Activated CD4-positive, alpha-beta T cell treated with anti-CD3 and anti-CD28 coated beads, Interleukin-2, amount 50 U/mL, for 24 hours (primary cell): ENCODE measurements at places on chromosomes 2 and 18.

GRCh38 chr2:163077241-163077640 lies 238.7 kb upstream of the KCNH7 start:
- no peak for DNase-seq

DNA sequence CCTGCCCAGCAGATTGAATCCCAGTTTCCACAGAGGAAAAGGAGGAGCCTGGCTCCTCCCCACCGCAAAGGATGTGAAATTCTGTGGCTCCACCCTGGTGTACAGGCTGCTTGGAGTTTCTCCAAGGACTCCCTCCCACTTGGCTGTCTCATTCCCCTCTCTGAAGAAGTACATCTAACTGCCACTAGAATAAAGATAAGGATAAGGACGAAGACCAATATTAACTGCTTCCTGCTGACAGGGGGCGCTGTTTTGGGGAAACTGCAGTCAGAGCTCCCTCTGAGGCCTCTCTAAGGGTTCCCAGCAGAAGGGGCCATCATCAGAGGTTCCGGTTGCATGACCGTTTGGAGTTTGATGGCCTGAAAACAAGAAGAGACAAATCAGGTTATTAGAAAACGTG lies 790.9 kb downstream of the CPS1 start:
- DNase-seq: no peak

GRCh38 chr2:187593098-187593497 lies 38.9 kb upstream of the TFPI start:
- DNase-seq: no peak

- DNase-seq: no peak
These were observed 17.3 kb downstream of the CIB4 start for GRCh38 chr2:26623541-26624495.

DNA sequence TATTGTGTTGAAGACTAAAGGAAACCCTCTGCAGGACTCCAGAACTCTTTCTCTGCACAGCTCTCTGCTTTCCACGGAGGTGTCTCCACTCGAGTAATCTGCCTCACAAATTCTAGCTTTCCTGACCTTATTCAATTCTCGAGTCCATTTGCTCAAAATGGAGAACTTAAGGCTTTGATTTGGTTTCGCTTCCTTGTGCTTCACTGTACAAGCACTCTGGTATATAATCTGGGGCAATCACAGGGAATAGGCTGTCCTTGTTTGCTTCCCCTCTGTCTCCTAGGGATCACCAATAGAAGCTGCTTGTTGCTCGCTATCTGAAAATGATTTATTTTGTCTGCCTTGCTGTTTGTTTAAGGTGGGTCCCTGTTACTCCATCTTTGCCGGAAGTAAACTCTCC lies 129.1 kb upstream of the DOCK10 start:
- no peak for DNase-seq

- no peak for DNase-seq
These were observed 408.1 kb upstream of the UBE2E3 start for GRCh38 chr2:180572346-180572745.

DNA sequence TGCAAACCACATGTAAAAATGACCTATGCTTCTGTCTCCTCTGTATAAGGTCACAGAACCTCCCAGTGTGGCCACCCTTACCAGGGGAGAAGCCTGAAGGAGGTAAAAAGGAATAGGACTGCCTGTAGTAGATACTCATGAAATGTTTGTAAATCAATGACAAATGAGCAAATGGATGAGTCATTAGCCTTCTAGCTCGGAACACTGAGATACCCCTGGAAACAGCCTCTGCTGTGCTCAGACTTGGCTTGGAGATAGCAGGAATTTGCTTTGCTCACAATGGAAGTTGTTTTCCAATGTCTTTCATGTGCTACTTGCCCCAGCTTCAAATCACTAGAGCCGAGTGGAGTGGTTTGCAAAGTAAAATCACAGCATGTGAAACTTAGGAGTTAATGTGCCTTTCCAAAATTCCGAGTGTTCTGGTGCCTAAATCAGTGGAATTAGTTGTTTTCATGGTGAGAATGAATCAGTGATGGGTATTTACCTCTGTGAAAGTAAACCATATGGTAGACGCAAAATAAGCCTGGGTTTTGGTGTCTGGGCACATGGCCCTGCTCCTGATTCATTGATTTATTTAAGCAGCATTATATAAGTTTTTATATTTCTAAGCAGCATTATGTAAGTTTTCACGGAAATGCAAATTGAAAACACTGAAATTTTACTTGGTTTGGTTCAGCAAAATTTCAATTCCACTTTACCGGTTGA lies 154.0 kb upstream of the MAP3K20 start:
- DNase-seq: no peak

- no peak for DNase-seq
These were observed 60.2 kb downstream of the CD8B2 start for GRCh38 chr2:106547164-106547903.

DNA sequence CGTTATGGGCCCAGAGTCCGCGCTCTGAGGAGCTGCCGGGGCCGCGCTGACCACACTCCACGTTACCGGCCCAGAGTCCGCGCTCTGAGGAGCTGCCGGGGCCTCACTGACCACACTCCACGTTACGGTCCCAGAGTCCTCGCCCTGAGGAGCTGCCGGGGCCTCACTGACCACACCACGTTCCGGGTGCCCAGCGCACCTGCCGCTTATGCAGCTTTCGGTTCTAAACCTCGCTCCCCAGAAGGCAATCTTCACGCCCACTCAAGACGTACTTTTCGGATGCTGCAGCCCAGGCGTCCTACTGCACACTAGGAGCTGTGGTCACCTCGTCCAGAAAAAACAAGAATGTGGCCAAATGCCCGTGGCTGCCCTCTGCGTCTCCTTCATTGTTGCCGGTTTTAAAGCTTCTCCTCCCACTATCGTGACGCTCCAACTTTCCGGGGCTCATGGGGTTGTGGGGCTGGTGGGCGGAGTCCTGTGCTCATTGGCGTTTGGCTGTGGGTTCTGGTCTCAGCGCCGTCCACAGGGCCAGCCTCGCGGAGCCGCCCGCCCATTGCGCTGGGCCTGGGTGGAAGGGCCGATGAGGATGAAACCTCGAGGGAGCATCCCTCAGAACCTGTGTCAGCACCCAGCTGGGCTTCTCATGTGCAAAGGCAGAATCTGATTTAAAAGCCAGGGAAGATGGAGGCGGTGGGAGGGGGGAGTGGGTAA lies 11.9 kb downstream of the KCNG2 start:
- no peak for DNase-seq

- no peak for DNase-seq
These were observed 142.2 kb upstream of the SMAD2 start for GRCh38 chr18:48072428-48073204.

GRCh38 chr2:138157372-138157771 lies 193.1 kb downstream of the HNMT start:
- no peak for DNase-seq

GRCh38 chr18:49494660-49495059 lies 7.6 kb upstream of the C18orf32 start:
- DNase-seq: no peak

GRCh38 chr2:54000122-54000521 lies 29.3 kb upstream of the PSME4 start:
- DNase-seq: no peak

DNA sequence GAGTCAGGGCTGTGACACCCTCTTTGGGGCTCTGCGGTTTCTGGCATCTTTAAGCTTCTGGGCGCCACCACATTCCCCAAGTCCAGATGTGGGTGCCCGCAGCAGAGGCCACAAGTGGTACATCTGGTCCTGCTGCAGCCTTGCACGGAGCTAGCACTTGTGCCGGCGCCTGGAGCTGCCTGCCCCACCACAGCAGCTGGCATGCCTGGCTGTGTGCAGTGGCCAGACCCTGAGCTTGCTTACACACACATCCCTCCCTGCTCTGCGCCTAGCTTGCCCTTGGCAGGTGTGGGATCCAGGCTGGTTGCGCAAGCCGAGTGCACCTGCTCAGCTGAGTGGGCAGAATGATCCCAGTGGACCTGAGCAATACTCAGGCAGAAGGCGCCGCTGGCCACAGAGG lies 27.3 kb downstream of the SLC4A10 start:
- no peak for DNase-seq

- no peak for DNase-seq
These were observed 2.0 kb downstream of the TMEM169 start for GRCh38 chr2:216083464-216084281.

- DNase-seq: no peak
These were observed 31.9 kb downstream of the DIPK1C start for GRCh38 chr18:74425161-74425560.

GRCh38 chr18:41814651-41815050 lies 140.4 kb upstream of the PIK3C3 start:
- no peak for DNase-seq

- no peak for DNase-seq
These were observed 20.2 kb downstream of the B3GNT2 start for GRCh38 chr2:62216113-62216512.

DNA sequence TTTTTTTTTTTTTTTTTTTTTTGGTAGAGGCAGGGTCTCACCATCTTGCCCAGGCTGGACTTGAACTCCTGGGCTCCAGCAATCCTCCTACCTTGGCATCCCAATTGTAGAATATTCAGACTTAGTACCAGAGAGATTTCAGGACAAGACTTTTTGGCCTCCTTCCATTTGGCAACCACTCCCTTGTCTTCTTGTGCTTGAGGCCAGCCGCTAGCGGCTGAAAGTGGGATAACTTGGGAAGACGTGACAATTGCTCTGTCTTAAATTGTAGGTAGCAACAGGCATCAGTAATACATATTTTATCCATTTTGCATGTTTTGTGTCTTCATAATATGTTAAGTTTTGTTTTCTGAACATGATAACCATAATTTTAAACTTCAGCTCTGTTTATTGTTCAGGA lies 53.3 kb upstream of the TTN start:
- DNase-seq: no peak

GRCh38 chr2:218849721-218850120 lies 9.9 kb upstream of the WNT6 start:
- no peak for DNase-seq

DNA sequence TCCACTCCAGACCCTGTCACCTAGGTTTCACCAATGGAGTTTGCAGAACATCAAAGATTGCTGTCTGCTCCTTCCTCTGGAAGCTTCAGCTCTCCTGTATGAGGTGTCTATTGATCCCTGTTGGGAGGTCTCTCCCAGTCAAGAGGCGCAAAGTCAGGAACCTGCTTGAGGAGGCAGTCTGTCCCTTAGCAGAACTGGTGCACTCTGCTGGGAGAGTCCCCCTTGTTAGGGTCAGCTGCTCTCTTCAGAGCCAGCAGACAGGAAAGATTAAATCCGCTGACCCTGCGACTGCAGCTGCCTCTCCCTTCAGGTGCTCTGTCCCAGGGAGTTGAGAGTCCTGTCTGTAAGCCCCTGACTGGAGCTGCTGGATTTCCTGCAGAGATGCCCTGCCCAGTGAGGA lies 195.7 kb downstream of the PPP1R1C start:
- DNase-seq: no peak

DNA sequence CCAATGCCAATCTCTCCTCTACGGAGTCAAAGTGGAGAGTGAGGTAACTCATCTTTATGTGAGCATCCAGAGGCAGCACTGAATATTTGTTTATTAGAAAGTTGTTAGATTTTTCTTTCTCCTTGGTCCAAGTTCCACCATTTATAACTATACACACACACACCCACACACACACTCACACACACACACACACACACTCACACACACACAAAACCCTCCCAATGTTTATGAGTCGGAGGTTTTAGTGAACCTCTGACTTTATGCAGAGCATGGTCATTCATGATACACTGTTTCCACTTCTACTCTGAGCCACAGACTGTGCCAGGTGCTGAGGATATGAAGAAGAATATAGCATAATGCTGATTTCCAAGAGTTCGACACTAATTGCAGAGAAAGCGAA lies 132.9 kb upstream of the CCDC68 start:
- no peak for DNase-seq

DNA sequence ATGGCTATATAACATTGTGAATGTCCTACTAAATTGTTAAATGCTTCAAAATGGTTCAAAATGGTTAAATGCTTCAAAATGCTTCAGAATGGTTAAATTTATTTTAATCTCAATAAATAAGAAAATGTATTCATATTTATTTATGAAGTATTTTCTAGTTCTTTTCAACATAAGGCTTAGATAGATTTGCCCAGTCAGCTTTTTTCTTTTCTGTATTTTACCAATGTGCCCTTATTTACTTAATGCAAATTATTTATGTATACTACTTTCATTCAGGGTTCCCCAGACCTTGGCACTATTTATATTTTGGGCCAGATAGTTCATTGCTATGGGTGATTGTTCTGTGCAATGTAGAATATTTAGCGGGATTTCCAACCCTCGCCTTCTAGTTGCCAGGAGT lies 546.7 kb downstream of the RIT2 start:
- DNase-seq: no peak

GRCh38 chr2:214325404-214325803 lies 85.5 kb upstream of the VWC2L start:
- no peak for DNase-seq
